DND-41 (cell line): ENCODE measurements at places on chromosomes 4 and X.

DNA sequence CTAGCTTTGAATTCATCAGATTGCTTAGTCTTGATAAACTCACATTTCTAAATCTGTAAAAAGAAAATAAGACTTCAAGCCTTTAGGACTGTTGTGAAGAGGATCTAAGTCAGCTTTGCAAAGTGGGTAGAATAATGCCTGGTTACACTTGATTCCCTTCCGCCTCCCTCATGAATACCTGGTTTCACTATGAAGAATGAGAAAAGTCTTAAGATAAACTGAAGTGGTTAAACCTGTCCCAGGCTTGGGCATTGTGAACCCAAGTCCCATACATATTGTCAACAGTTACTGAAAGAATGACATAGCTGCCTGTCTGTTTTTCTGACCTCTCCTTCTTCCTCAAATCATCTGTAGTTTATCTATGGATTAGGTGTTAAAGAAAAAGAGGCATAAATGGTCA is 16.7 kb upstream of the GBA3 start:
- DNase-seq, result no peak

DNA sequence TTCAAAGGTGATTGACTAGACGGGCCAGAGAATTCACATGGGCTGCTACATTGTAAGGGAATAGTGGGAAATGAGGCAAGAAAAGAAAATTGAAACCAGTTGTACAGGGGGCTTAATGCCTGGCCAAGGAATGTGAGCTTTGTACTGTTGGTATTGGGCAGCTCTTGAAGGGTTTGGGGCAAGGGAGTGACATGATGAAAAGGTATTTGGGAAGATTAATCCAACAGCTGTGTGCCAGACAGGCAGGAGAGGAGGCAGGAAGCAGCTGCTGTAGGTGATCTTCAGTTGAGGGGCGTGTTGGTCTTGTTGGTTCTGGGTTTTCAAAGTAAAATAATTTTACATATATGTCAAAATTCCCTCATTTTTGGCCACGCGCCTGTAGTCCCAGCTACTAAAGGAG is 384.5 kb upstream of the TENM3 start:
- no peak for DNase-seq

GRCh38 chr4:156628858-156629257 is 342.7 kb downstream of the PDGFC start:
- no peak for DNase-seq

- DNase-seq, result no peak
Observed at GRCh38 chr4:124973716-124974115, 261.2 kb upstream of the ANKRD50 start.

GRCh38 chrX:92213786-92214185 is 434.6 kb downstream of the PCDH11X start:
- DNase-seq, result no peak

DNA sequence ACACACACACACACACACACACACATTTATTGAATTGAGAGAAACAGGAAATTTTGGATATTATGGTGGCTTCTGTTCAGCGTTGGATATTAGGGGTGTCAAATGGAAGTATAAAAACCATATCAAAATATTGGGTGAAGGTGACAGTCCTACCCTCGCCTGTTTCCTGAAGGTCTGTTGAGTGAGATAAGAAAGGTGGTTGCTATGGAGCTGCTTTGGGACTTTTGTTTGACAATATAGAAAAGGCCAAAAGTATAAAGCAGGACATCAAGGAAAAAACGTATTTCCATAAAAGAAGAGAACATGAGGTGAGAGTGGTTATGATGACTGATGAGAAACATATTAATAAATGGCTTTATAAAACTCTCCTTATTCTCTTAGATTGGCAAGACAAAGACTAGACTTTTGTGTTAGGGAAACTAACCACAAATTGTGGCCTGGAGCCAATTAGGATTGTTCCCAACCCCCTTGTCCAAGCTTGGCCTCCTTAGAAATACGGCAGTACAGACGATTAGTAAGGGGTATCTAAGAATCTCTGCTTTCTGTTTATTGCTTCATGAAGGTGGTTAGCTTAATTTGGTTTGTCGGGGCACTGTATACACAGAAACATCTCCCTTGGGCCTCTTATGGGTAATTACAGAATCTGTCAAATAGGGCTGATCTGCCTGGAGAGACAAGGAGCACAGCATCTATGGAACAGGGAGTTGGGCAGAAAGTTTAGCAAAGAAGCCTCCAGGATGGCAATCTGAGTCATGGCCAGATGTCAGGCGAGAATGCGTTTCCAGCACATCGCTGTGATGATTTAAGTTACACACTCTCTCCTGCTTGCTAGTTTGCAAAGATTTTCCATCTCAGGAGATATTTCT is 198.0 kb downstream of the CBR4 start:
- no peak for DNase-seq

- no peak for DNase-seq
Observed at GRCh38 chr4:81792521-81792920, 320.8 kb upstream of the RASGEF1B start.

DNA sequence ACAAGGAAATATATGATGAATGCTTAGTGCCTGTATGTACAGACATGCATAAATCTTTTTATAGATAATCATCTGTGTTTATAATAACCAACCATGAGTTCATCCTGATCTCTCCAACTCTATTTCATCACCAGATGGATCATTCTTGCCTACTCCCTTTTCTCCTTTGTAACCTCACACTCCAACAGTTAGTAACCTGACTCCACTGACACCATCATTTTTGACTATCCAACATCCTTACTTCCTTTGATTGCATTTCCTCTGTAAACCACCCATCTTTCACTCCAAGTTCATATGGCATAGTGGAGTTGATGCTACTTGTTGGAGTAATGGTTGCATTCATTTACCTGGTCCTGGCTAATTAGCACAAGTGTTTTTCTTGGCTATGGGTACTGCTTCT is 170.6 kb downstream of the ZNF330 start:
- DNase-seq, result no peak
